ENCODE measurements at places on chromosomes 6 and 20.
A peak's percentile ranks its signal among the peaks of the same experiment; 100 is the strongest.

GRCh38 chr6:12008366-12009179 lies 3.5 kb upstream of the HIVEP1 start:
- DNase-seq: peak; percentile 78

GRCh38 chr6:166718516-166718915 lies 91.5 kb upstream of the RPS6KA2 start:
- DNase-seq: no peak

DNA sequence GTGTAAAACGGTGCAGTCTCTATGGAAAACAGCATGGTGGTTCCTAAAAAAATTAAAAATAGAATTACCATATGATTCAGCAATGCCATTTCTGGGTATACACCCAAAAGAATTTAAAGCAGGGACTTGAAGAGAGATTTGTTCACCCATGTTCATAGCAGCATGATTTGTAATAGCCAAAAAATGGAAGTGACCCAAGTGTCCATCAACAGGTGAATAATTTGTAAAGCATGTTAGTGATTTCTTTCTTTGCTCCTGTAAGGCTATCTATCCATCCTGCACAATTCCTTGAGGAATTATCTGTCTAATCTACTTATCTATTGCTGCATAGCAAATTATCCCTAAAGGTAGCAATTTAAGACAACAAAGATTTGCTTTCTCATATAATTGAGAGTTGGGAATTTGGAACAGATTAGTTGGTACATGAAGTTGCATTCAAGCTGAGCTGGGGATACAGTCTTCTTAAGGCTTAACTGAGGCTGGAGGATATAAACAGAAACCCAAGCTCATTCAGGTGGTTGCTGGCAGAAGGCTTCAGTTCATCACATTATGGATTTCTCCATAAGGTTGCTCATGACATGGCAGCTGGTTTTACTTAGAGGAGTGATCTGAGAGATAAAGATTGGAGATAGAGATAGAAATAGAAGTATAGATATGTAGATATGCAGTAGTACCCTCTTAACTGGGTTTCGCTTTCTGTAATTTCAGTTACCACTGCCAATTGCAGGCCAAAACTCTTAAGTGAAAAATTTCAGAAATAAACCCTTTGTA lies 62.0 kb downstream of the IL22RA2 start:
- no peak for DNase-seq

DNA sequence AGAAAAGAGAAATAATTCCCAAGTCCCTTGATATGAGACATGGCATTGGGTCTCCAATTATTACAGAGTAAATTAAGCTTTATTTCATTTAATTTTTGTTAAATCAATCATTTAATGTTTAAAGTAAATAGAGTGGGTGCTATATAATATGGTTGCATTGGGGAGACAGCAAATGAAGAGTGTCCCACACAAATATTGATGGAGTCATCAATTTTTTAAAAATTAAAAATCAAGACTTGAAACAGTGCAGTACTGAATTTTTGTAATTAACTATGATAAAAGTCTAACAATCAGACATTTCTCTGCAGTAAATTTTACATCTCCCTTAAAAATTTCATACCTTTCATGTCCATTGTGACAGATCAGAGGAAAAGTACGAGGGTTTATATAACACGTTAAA lies 193.9 kb upstream of the ID4 start:
- DNase-seq: no peak

DNA sequence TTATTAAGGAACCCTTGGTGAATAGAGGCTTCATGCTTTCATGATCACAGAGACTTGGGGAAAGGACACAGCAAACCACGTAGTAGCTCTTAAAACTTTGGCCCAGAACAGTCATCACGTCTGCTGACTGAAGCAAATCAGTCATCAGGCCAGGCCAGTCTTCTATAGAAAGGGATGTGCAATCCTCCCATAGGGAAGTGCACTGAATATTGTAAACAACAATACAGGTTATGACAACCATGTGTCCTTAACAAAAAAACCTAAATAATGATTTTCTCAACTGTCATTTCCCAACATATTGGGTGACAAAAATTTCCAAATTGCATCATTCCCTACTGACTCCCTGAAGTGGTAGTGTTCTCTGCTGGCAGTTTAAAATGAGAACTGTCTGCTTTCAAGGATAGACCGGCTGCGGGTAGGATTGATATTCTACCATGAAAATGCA lies 388.2 kb upstream of the CITED2 start:
- no peak for DNase-seq

DNA sequence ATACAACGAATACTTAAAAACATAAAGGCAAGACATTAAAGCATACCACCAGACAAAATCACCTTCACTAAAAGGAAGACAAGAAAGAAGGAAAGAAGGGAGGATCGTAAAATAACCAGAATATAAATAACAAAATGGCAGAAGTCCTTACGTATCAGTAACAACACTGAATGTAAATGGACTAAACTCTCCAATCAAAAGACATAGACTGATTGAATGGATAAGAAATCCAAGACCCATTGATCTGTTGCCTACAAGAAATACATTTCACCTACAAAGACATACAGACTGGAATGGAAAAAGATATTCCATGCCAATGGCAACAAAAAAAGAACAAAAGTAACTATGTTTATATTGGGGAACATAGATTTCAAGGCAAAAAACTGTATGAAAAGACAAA lies 74.1 kb downstream of the LMBRD1 start:
- no peak for DNase-seq

GRCh38 chr6:16654701-16655100 lies 106.6 kb downstream of the ATXN1 start:
- DNase-seq: no peak

DNA sequence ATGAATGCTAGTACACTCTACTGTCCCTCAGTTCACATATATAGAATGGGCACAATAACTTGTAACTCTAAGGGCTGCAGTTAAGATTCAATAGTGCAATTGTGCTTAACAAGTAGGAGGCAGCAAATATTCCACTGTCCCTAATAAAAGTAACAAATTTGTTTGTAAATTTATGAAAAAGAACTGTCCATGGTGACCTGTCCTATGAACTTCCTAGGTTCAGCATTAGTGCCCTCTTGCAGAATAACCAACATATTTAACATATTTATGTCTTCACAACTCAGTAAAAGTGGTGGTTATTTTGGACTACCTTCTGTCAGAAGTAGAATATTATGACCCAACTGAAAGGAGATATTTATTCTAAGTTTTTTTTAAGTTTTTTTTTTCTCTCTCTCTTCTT lies 327.8 kb downstream of the CENPW start:
- no peak for DNase-seq

- DNase-seq: no peak
Observed at GRCh38 chr6:83867527-83868161, 8.2 kb downstream of the CYB5R4 start.

GRCh38 chr6:90354961-90355360 lies 58.3 kb upstream of the BACH2 start:
- no peak for DNase-seq

DNA sequence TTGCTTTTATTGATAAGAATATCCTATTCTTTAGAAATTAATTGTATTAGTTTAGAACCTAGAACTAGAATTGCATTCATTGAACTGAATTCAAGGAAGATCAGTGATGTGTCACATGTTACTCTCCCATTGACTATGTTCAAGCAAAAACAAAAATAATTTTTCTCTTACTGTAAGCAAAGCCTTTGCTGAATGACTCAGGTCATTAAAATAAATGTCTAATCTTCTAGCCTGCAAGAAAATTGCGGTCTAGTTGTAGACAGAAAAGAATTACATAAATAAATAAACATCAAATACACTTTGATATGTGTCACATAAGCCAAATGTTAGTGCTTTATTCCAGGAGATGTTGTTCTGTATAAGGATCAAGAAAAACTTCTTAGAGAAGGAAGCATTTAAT lies 387.9 kb downstream of the ADGRB3 start:
- DNase-seq: no peak

GRCh38 chr20:47178277-47178676 lies 178.2 kb downstream of the ZMYND8 start:
- no peak for DNase-seq

DNA sequence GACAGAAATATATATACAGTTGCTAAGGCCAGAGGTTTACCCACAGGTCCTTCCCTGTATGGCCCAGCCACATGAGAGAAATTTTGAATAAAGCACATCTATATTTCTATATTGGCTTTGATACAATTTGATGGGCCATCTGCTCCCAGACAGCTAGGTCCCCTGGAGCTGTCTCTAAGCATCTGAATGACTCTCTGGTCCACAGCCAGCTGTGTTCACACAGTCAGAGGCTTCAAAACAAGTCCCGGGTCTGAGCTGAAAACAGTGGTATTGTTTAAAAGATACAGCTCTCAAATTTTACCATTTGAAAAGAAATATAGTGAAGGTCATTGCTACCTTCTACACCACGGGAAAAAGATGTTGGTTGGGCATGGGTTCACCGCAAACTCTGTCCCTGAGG lies 161.1 kb downstream of the SLC35B3 start:
- no peak for DNase-seq

- DNase-seq: no peak
Observed at GRCh38 chr20:38947931-38948362, 14.2 kb upstream of the DHX35 start.

- DNase-seq: no peak
Observed at GRCh38 chr20:39603219-39603618, 641.1 kb downstream of the DHX35 start.

GRCh38 chr6:139985236-139985815 lies 610.9 kb upstream of the CITED2 start:
- DNase-seq: no peak

GRCh38 chr6:125018136-125018535 lies 55.9 kb downstream of the RNF217 start:
- DNase-seq: no peak

DNA sequence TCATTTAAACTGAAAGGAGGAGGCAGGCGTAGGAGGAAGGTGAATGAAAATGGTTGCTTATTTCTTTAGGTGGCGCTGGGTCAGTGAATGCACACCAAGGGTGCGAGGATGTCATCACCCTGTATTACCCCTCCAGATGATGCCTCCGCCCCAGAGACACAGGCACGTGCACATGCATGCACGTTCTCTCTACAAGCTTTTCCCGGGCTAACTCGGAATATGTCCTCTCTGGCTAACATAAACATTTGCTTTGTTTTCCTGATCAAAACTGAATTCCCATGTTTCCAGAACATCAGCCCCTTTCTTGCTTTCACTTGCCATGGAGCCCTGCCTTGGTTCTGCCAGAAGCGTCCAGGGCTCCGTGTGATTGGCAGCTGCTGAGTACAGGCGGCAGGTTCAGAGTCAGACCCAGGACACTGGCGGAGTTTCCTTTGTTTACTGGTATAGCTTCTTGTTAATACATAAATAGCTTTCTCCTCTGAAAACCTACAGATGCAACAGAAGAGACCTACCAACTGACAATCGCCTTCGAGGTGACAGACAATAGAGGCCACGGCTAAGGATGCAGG lies 131.2 kb upstream of the RPS6KA2 start:
- no peak for DNase-seq

Measured in activated CD4-positive, CD25-positive, alpha-beta regulatory T cell (primary cell).